Caco-2 (cell line): ENCODE measurements at places on chromosomes 3 and 15.
A peak's percentile ranks its signal among the peaks of the same experiment; 100 is the strongest.

- no peak for DNase-seq
Observed at GRCh38 chr15:73527598-73527997, 84.6 kb downstream of the REC114 start.

- DNase-seq = no peak
Observed at GRCh38 chr15:100141311-100142001, 200.3 kb downstream of the ADAMTS17 start.

DNA sequence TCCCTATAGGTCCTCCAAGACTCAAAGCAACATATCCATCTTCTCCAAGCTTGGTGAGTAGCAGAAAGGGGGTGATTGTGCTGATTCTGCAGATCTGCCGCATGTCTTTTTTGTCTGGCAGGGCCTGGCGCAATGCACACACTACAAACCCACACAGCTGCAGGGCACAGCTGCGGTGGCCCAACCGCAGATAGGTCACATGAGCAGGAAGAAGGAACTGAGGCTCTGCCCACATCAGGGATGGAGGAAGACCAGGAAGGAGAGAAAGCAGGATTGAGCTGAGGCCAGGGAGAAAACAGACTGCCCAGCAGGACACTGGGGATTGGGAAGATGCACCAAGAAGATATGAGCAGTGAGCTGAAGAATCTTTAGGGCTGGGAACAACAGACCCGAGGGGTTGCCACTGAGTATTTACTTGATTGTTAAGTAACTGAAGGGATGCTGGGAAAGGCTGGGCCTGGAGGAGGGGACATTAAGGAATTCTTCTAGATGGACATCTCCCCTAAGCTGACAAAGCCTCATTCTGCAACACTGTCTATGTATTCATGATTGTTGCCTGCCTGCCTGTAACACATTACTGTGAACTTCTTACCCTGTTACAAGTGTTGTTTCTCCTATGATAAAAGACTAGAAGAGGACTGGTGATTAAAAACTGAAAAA lies 126.7 kb downstream of the MYLK start:
- DNase-seq = no peak

DNA sequence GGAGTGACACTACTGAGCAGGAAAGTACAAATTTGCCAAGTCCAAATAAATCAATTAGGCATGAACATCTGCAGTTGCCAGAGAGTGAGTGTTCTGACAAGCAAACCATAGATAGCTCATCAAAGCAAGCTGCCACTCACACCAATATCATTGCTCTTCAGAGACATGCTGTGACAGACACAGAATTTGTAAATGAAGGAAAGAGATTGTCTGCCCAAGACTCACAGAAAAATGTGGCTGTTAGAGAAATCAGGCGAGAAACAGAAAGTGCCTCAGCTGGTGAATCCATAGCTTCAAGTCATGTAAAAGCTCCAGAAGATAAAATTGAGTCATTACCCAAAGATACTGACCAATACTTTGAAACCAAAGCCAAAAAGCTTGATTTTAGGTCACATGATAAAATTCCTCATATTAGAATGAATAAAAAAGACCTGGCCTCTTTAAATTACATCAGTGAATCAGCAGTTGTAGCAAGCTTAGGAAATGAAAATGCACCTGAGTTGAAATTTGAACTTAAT lies 50.8 kb downstream of the CRYBG3 start:
- no peak for DNase-seq

- peak; percentile 94 for DNase-seq
Observed at GRCh38 chr15:44711096-44711742, at the start of the genes B2M and PATL2. Gene B2M, plus strand, starts transcription at chr15:44711517. Its CDS starts 30 bp downstream, at chr15:44711547. Gene PATL2, minus strand, starts transcription at chr15:44711323. Its CDS starts 34,833 bp downstream, at chr15:44676490.

DNA sequence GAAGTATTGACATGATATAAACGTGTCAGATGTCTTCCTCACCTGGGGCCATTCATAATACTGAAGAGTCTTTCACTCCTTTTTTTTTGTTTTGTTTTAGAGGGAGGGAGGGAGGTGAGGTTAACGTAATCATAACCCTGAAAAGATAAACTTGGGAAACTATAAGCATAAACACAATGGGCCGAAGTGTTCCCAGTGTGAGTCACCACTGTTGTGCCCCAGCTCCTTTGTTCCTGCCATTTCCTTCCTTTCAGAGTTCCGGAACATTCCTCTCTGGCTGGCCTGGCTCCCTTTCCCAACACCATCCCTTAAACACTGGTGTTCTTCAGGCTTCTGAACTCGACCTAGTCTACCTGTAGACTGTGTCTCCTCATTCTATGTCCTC lies 18.6 kb downstream of the PLD1 start:
- no peak for DNase-seq

GRCh38 chr3:98824256-98824655 lies 61.1 kb downstream of the ST3GAL6 start:
- no peak for DNase-seq

DNA sequence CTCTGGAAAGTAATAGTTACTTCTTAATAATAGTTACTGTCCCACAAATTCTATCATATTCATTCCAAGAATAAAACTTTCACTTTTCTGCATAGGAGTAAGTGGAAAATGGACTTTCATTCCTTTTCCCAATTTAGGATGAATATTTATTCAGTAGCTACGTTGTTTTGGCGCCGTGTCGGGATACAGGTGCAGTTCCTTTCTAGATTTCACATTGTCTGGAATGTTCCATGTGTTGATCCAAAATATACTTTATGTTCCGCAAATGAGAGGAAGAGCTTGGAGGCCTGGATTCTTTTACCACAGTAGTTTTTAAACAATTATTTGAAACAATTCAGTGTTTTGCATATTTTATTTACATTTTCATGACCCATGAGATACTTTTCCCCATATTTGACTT lies 22.8 kb upstream of the PPARG start:
- DNase-seq = no peak

GRCh38 chr3:13121553-13122001 lies 48.3 kb upstream of the IQSEC1 start:
- DNase-seq = peak; percentile 29

DNA sequence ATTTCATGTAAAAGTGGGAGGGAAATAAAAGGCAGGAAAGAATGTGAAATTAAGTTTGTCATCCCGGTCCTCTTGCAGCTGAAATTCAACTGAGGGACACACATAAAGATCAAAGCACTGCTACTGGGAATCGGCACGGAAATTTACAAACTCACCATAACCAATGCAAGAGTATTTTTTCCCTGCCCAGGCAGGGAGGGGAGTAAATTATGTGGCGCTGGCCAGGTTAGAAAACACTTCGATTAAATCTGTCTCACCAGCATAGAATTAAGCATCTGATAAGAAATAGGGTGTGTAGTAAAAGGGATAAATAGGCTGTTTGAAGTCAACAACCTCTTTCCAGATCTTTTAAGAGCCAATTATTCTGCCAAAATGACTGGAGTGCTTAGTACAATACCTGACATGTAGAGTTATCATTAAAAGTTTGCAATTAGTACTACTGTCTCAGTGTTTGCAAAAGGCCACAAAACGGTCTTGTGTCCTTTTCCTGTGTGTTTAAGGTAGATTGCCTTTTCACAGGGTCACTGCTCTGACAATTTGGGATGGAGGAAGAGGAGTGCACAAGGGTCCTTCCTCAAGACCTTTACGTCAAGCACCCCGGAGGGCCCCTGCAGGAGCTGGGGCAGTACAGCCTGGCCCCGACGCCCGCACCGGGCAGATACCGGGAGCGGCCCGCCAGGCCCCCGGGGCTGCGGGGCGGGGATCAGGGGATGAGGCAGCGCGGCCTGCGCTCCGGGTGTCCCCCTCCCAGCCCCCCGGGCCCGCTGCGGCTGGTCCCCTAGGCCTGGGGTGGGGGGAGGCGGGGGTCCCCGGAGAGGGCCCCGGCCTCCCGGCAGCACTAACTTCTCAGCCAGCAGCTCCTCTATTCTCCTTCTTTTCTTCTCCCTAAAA lies 651 bp downstream of the UBA3 start:
- DNase-seq = peak; percentile 50

- DNase-seq = no peak
Observed at GRCh38 chr3:28651159-28651558, 302.5 kb upstream of the AZI2 start.

- no peak for DNase-seq
Observed at GRCh38 chr15:45669422-45669821, 34.6 kb downstream of the SQOR start.
